ENCODE measurements at places on chromosomes 12 and 14.

GRCh38 chr12:101663298-101663697 is 34.1 kb upstream of the CHPT1 start:
- DNase-seq, result no peak

DNA sequence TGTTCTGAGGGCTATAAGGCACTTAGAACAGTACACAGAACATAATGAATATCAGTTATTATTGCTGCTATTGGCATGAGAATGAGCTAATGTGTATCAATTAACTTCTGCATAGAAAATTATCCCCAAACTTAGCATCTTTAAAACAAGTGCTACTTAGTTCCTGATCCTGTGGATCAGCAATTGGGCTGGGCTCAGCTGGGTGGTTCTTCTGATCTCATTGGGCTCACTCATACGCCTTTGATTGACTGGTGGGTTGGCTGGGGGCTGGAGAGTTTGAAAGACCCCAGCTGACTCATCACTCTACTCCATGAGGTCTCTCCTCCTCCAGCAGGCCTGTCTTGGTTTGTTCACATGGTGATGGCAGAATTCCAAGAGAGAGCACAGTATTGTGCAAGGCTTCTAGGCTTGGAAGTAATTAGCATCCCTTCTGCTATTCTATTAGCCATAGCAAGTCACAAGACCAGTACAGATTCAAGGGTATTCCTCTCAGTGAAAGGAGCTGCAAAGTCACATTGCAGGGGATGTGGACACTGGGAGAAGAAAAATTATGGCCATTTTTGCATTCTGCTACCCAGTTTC is 27.2 kb upstream of the HSPB8 start:
- no peak for DNase-seq

GRCh38 chr14:26143057-26143456 is 454.8 kb downstream of the NOVA1 start:
- no peak for DNase-seq

DNA sequence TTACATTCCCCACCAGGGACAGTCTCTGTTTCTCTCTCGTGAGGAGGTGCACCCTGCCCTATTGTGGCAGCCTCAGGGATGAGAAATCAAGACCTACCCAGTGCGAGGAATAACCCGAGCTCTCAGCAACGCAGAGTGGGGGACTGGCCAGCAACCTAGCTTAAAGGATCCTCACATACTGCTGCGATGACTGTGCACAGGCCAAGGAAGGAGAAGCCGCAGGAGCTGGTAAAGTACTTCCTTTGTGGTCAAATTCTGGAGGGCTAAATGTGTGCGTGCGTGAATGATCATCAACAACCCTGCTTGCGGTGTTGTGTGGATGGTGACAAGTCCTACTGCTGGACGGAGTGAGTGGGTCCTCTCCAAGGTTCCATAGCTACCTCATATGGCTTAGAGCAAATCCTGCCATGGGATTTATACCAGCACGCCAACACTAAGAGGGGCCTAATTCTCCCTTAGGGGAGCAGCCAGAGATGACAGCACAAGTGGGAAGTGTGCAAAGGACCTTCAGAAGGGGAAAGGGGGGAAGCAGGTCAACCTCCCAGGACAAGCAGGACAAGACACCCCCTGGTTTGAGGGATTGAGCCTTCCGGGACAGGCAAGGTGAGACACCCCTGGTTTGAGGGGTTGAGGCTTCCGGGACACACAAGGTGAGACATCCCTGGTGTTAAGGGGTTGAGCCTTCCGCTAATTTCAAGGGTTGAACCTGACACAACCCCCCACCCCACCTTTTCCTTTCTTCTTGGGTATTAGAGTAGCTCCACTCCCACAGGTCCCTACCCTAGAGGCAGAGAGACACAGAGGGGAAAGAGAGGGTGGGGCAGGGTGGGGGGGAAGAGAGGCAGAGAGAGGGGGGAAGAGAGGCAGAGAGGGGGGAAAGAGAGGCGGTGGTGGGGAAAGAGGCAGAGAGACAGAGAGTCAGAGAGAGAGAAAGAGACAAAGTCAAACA is 58.8 kb upstream of the AP4S1 start:
- DNase-seq, result no peak

DNA sequence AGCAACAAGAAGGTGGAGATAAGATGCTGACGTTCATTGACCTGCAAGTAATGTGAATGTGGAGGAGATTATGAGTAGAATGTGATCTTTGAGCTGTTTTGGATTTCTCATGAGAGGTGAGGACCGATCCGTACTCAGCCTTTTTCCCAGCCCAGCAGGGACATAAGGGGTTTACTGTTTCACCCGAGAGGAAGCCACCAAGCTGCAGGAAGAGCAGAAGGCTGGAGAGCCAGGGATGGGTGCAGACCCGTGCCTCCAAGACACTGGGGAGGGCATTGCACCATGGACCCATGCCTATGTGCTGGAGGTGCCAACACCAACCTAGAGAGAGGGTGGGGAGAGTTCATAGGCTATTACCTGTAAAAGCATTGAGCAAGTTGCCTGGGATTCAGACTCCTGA is 206.0 kb upstream of the DIO3 start:
- DNase-seq, result no peak

DNA sequence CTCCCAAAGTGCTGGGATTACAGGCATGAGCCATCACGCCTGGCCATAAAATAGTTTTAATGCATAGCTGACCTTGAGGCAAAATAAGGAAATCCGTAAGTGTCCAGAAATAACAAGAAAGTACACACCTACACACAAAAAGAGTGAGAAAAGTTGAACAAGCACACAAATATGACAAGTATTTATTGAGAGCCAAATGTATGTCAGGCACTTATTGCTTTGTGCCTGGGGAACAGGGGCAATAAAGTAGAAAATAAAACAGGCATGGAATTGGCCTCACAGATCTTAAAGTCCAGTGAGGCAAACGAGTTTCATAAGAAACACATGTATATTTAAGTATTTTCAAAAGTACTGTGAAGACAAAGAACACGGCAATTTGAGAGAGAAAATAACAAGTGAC is 103.7 kb downstream of the ERGIC2 start:
- DNase-seq, result no peak

DNA sequence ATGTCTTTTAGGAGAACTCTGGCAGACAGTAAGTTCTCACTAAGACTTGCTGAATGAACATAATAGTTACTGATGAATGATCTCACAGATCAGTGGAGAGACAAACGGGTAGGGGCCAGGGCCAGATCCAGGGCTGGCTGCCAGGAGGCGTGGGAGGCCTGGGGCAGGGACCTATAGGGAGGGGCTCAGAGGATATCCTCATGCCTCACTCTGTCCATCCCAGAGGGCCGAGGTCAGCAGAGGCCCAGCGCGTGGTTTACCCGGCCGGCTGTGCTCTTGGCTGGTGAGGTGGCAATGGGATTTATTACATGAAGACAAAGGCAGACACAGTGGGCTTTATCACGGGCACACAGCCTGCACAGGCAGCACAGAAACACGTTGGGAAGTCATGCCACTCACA is 85.4 kb downstream of the CHGA start:
- no peak for DNase-seq

- no peak for DNase-seq
Measured at GRCh38 chr14:52312931-52313355, 1.2 kb upstream of the PTGER2 start.

GRCh38 chr12:51281202-51281924 is 11.1 kb upstream of the SMAGP start:
- DNase-seq, result no peak

DNA sequence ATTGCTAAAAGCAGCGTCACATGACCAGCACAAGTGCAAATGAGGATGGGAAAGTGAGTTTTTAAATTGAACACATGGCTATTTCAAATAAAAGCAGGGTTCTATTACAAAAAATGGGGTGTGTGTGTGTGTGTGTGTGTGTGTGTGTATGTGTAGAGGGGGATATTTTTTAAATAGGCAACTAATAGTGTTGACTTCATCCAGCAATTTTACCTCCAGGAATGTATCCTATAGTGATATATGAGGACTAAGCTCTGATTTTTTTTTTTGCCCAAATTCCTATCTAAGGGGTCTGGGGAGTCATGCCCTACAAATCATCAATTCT is 78.9 kb upstream of the AMN1 start:
- no peak for DNase-seq

DNA sequence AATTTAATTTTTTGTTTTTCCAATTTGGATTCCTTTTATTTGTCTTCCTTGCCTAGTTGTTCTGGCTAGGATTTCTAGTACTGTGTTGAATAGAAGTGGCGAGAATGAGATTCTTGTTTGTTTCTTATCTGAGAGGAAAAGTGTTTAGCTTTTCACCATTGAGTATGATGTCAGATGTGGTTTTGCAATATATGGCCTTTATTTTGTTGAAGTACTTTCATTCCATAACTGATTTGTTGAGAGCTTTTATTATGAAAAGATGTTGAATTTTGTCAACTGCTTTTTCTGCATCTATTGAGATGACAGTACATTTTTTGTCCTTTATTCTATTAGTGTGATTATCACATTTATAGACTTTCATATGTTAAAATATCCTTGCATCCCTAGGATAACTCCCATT is 462.0 kb downstream of the CCDC91 start:
- DNase-seq, result no peak

GRCh38 chr14:51395361-51395849 is 155.4 kb downstream of the TMX1 start:
- no peak for DNase-seq

DNA sequence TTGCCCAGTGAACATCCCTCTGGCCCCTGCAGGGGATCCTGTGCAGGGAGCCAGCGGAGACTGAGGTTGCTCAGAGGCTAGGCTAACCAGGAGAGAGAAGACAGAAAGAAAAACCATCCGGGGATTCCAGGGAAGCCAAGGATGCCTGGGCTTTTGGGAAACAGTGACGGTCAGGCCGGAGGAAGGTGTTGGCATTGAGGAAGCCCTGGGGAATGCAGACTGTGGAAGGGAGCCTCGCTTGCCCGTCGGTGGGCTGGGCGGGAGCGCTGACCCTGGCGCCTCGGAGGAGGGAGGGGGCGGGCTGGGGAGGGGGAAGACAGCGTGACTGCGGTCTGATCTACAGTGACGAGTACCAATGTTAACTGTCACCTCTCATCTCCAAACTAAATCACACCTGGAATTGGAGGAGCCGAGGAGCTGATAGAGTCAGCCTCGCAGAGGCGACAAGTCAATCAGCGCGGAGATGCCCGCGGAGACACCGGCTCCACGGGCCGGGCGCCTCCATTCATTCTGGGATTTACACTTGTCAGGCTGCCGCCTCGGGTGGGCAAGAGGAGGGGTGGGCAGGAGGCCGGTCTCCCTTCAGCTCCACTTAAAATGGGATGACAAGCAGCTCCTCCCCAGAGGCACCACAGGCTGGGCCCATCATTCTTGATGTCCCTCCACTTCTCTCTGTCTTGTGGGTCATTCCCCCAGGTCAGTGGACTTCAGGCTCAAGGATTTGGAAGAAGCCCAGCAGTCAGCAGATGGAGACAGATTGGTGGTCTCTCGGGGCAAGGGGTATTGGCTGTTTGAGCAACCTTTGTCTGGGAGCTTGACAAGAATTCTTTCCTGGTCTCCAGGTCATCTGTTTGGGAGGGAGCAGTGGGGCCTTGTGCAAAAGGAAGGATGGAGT is 20.4 kb upstream of the GPATCH2L start:
- no peak for DNase-seq

DNA sequence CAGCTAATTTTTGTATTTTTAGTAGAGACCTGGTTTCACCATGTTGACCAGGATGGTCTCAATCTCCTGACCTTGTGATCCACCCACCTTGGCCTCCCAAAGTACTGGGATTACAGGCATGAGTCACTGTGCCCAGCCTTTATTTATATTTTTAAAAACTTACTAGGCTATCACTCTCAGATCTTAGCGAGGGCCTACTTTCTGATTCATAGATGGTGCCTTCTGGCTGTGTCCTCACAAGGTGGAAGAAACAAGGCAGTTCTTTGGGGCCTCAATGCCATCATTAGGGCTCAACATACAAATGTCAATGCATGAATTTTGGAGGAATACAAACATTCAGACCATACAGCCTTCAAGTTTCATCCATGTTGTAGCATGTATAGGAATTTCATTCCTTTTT is 2.4 kb upstream of the DGLUCY start:
- DNase-seq, result no peak
